CD4-positive, alpha-beta T cell treated with Interleukin-15 for 4 hours (primary cell): ENCODE measurements at places on chromosomes 6 and 20.

- no peak for DNase-seq
Observed at GRCh38 chr20:61791995-61792394, 273.7 kb downstream of the TAF4 start.

DNA sequence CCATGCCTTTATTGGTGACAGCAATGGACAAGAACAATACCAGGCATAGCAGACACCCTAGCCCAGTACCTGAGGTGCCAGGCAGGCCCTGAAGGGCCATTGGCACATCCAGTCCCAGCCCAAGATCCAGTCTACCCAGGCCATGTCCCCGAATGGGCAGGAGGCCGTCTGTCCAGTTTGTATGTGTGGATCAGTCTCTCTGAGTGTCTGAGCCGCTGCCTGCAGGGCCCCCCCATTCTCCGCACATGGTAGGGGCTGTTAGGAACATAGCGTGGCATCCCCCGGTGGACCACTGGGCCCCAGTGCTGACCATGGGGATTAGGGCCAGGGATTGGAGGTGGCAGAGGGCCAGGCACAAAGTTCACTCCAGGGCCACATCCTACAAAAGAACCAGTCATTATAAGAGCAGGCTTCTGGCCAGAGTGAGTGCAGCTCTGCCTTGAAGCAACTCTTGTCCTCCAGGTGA is 5.1 kb downstream of the PCED1A start:
- no peak for DNase-seq

DNA sequence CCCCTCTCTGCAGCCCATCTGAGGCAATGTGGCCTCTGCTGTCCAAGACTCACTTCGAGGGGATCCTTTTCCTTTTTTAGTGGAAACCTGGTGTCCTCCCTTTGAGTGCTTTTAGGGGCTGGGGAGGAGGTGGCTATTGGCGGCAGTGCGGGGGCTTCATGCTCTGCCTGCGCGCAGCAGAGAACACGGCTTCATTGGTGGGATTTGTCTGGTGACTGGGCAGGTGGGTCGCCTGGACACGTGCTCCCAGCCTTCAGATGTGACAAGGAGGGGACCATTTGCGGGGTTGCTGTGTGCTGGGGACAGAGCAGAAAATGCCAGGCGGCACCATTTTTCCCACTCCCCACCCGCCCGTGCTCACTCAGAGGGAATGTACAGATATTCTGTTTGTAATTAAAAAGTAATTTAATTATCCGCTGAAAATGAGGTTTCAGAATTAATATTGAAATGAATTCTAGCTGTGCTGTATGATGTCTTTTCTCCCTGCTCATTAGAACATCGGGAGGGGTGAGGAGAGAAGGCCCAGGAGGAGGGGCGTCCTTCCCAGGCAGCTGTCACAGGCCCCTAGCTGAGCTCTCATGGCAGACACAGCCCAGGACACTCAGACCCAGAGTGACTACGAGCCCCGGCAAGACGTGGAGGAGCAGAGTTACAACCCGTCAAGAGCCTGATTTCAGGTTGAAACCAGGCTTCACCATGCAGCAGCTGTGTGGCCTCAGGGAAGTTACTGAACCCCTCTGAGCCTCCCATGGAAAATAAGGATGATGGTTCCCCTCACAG is 417.2 kb upstream of the SULF2 start:
- DNase-seq: no peak

GRCh38 chr6:89613790-89614189 is 24.8 kb downstream of the LYRM2 start:
- DNase-seq: no peak

DNA sequence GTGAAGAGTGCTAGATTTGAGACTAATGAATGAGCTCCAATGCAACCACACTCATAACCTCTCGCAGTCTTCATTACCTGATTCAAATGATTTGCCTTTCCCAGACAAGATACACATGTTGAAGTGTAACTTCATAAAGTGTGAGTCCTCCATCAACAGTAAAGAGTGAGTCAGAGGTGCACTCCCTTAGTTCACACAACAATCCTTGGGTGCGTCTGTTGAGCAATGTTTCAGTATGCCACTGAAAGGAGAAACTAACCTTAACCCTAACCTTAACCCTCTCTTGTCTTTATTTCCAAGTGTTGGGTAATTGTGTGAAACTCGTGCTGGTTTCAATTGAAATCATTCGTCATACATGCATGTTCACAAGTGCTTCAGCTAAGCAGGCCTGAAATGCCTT is 21.0 kb upstream of the RIN2 start:
- DNase-seq: no peak

DNA sequence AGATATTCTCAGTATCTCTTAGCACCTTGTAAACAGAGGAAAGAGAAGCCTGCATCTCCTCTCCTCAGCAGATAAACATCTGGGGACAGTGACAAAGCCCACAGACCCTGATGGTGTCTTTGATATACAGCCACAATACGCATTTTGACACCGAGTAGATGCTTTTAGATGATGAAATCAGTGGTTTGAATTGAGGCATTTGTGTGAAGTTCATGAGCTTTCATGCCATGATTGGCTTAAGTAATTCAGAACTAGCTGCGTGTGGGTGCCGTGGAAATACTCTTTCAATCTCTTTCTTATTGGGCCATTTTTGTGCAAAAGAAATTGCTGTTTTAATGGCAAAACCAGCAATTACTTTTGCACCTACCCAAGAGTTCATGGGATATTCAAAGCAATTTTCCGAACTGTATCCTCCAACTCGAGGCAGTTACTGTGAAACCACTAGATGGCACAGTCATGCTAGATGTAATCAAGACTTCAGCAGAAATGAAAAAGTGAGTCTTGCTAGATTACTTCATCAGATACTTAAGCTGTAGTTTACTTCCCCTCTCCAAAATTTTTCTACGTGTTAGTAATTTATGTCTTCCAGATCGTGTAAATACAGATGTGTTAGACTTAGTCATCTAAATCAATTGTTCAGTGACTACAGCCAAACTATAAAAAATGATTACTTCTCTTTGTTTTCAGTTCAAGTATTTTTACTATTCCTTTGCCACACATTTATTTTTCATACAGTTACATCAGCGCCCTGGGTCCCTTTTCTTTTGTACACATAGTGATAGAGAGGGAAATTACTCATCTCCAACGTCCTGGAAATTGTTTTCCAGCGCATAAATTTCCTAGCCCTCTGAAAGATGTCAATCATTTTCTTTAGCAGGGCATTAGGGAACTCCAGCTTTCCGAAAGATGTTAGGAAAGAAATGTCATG is 49.4 kb downstream of the IYD start:
- DNase-seq: peak; percentile 48
